Stimulated activated CD8-positive, alpha-beta memory T cell treated with anti-CD3 and anti-CD28 coated beads, Interleukin-4, amount 100 ng/mL, for 1 hour (primary cell): ENCODE measurements at places on chromosomes 2 and 18.

DNA sequence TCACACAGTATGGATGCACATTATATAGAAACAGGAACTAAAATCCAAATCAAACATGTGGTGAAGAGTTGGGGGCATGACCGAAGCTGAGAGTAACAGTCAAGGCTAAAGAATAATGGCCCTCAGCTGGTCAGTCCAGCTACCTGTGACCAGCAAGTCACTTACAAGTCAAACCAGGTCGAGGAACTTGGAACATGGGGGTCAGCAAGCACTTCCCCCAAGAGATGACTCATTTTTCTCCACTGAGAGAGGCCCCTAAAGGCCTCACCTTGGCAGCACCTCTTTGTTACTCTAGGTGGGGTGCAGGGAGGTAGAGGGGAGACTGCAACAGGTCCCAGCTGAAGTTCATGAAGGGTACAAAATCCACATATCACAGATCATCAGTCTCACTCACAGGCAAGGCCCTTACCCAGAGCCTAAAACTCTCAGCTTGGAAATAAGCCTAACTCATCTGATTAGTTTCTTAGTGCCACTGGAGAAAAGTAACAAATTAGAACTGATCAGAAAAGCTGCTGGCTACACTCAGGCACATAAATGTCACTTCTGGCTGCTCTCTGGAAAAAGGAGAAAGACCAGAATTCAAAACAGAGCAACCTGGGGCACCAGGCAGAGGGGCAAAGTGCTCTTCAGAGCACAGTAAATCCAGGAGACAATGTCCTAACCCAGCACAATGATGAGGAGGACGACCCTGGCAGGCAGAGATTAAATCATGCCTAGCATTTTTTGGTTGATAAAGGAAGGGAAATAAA, 4.0 kb downstream of the SDC1 start:
- no peak for DNase-seq

- DNase-seq, result peak; percentile 7
These were observed 10.8 kb upstream of the ERMN start for GRCh38 chr2:157336137-157337010.

- DNase-seq, result no peak
These were observed 21.7 kb downstream of the EPB41L5 start for GRCh38 chr2:120034621-120035020.

DNA sequence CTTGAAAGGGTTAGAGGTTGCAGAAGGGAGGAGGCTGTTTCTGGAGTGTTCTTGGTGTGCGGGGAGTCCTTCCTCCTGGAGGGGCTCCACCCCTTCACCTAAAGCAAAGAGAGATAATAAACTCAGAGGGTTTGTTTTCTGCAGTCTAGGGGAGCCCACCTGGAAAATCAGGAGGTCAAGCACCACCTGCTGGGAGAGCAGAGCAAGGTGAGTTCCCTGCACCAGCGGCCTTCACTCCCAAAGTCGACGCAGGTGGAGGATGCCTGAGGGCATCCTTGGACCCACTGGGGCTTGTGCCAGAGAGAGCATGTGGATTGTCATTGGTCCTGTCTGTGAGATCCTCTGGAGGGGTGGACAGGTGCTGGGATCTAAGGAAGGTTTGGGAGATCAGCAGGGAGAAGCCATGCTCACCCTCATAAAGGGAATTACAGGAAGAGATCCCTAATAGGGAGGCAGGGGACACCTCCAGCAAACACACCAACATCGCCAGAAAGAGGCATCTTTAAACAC, 116.7 kb downstream of the KCNF1 start:
- DNase-seq, result no peak

DNA sequence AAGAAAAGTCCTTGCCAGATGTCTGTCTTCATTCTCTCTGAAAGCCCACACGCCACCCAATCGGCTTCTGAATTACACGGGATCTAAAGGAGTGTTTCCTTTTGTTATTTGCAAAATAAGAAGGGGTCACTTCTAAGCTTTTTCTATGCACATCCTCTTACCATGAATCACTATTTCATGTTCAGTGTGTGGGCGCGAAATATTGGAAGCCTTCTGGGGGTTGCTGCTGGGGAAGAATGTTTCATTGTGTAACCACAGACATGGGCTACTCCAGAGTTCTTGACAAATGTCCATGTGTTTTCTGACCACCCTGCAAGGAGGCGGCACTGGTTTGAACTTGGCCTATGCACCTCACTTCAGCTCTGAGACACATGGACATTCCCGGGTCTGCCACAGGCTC, 133.6 kb upstream of the APCDD1 start:
- no peak for DNase-seq

DNA sequence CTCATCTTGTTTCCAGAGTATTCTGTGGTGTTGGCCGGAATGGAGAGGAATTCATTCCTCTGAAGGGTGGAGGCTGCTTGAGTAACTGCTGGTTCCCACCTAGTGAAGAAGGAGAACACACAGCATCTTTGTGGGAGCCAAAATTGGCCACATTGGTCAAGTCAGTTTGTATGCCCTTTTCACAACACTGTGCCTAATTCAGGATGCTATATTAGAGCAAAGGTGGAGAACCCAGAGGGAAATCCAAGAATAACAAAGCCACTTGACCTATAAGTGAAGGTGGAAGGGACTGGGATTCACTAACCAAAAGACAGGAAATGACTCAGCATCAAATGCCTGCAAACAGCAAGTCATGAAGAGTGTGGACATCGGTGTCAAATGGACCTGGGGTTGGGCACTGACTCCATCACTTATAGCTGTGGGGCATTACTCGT, 27.3 kb upstream of the MLPH start:
- DNase-seq, result no peak

GRCh38 chr2:157312866-157313486, 12.6 kb downstream of the ERMN start:
- no peak for DNase-seq

DNA sequence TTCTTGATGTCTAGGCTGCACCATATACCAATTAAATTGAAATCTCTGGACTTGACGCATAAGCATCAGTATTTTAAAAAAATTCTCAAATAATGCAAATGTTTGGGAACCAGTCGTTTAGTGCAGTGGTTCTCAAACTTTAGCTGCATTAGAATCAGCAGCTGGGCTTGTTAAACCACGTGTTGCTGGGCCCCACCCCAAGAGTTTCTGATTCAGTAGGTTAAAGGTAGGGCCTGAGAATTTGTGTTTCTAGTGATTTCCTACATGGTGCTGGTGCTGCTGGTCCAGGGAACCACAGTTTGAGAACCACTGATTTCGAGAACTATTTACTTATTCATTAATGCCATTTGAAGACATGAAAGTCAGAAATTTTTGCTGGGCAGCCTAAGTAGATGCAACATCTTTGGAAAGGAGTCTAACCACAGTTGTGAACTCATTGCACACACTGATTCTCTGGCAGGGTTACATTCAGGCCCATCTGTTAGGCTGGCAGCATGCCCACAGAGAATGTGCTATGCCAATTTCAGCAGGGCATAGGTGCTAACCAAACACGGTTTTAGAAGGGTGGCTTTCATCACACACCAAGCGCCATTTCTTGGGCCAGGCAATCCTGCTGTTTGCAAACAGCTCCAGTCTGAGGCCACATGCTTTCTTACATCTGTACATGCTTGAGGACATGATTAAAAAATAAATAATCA, 26.4 kb upstream of the ATP5MC3 start:
- no peak for DNase-seq

GRCh38 chr2:82391386-82391785, 2067.7 kb downstream of the SUCLG1 start:
- no peak for DNase-seq

DNA sequence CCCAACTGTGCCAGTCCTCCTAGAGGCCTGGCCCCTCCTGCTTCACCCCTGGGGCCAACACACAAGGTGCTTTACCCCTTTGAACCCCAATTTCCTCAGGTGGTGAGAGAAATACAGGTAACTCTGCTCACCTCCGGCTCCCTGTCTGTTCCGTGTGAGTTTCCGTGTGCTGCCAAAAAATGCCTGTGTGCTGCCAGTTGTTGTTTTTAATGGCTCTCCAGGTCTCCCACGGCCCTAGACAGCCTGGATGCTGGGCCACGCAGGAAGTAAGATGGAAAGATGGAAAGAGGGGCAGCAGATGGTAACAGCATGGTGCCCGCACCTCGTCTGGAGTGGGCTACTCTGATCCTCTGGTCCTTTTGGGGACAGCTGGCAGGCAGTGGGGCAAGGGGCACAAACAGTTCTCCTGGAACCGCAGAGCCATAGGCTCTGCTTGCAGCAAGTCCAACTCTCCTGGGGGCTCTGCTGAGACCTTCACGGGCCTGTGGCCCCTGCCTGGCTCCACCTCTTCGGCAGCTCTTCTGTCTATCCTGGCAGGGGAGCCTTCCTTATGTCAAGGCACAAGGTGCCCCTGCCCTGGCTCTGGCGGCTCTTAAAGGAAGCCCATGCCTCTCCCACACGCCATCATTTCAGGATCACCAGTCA, 4.3 kb upstream of the ARHGEF4 start:
- DNase-seq, result no peak

- DNase-seq, result no peak
These were observed 41.4 kb downstream of the FMNL2 start for GRCh38 chr2:152376385-152376784.

- DNase-seq, result no peak
These were observed 79.2 kb upstream of the MGAT5 start for GRCh38 chr2:134174711-134175110.

DNA sequence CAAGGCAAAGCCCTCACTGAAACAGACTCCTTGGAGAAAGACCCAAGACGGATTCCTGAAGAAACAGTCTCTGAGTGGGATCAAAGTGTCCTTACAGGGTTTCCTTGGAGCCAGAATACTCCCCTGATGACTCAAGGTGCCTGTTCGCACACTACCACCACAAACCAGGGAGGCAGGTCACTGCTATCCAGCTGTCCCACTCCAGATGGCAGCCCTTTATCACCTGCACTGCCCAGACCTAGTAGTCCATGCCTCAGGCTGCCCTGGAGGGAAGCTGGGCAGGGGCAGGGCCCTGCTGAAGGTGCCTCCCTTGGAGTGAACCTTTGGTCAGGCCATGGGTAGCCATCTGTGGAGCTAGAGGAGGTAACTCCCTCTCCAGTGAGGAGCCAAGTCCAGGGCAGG, 34.1 kb downstream of the TRABD2A start:
- no peak for DNase-seq

DNA sequence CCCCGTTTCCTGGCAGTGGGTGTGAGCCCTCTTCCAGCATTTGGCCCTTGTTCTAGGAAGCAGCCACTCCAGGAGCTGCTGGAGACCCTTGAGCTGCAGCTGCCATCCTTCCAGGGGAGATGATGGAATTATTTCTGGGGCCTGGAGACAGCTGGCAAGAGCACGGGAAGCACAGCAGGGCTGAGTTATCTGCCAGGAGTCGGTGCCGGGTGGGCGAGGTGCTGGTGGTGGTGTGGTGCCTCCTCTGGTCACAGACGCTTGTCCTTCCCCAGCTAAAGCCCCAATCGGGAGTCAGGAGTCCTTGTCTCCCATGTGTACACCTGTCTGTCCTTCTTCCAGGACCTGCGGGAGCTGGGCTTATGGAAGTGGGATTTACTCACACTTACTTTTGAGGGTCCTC, 36.0 kb downstream of the DPYSL5 start:
- DNase-seq, result no peak

DNA sequence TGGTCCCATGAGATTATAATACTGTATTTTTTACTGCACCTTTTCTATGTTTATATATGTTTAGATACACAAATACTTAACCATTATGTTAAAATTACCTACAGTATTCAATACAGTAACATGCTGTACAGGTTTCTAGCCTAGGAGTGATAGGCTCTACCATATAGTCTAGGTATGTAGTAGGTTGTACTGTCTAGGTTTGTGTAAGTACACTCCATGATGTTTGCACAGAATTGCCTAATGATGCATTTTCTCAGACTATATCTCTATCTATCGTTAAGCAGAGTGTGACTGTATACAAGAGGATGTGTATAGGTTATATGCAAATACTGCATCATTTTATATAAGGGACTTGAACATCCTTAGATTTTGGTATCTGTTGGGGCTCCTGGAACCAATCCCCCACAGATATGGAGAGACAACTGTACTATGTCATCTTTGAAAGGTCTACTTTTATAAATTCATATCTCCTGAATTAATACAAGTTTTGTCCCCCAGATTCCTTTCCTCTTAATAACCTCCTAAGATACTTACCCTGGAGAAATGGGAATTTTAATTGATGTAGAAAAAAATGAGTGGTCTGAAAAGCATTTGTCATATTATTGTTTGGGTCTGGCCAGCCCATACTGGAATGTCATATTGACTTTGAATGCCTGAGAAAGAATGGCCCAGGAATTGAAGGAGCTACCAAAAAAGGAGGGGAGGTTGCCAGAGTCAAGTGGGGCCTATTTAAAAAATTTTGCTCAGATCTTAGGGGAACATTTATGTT, 36.6 kb downstream of the EHBP1 start:
- DNase-seq, result no peak

DNA sequence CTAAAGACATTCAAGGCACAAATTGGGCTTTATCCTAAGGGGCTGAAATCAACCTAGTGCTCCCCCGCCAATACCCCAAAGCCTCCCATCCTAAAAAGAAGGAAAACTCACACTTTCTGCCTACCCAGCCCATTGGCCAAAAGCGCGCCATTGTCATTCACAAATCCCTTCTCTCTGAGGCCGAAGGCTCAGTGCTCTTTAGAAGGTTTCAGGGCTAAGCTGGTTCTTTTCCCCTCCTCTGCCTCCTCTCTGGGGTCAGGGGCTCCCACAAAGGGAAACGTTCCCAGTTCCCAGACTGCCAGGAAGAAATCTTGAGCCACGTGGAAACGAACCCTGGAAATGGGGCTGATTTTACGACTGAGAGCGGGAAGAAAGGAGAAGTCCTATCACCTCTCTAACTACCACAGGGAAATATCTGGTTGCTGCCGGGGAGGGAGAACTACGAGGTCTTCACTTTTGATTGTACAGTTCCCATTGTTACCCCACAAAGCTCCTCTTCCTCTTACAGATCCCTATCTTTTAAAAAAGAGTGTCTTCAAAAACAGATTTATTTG, 1.7 kb upstream of the SKOR2 start:
- DNase-seq, result no peak

GRCh38 chr2:191615596-191615995, 62.3 kb upstream of the NABP1 start:
- no peak for DNase-seq

DNA sequence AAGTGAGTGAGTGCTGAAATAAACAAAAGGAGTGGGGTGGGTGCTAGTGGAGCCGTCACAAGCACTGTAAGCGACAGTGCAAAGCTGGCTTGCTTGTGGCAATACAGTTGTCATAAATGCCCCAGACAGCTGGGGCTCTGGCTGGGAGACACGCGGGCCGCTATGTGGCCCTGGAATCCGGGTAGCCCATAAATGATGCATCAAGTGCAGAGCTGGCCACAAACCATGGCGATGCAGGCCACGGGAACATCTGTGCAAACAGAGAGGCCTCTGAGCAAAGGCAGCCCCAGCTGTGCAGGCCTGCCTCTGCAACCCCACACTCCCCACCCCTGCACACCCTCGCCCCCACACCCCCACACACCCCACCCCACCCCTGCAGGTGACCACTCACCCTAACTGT, 349.2 kb upstream of the ID2 start:
- no peak for DNase-seq

- DNase-seq, result no peak
These were observed 65.3 kb upstream of the EPB41L5 start for GRCh38 chr2:119947535-119947934.

GRCh38 chr2:96954011-96954846, 32.2 kb downstream of the FAM178B start:
- no peak for DNase-seq

GRCh38 chr2:145356056-145356455, 836.1 kb upstream of the ZEB2 start:
- no peak for DNase-seq
